AG04449 (cell line): ENCODE measurements at places on chromosomes 1 and 21.

DNA sequence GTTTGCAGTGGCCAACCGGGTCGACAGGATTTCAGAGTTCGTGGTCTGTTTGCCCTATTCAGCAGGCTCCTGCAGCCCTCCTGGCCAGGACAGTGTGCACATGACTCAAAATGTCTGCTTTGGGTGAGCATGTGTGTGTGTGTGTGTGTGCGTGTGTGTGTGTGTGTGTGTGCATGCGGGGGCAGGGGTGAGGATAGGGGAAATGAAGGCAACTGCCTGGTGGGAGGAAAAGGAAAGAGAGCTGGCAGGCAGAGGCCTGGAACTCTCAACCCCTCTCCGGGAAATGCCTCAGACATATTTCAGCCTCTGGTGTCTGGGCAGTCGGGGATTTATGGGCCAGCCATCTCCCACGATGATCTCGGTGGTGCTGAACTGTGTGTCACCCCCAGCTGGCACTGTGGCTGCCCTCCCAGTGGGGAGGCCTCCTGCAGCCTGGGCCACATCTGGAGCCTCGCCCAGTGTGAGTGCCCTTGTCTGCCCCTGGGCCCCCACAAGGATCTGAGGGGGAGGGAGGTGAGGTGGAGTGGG is 15.2 kb downstream of the CDCP2 start:
- DNase-seq: peak; percentile 71

DNA sequence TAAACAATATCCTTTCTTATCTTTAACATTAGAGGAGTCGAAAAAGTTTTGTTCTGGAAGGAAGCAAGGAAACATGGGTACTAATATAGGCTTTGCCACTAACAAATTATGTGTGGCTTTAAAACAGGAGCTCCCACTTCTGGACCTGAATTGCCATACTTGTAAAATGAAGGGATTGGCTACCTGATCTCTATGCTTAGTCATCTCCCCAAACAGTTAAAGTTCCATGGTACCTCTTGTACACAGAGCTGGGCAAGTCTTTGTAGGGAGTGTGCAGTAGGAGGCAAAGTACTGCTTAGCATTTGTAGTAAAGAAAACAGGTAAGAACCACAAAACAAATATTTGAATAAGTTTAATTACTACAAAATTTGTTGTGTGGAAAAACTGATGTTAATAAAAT is 81.3 kb downstream of the MAST2 start:
- DNase-seq: no peak

DNA sequence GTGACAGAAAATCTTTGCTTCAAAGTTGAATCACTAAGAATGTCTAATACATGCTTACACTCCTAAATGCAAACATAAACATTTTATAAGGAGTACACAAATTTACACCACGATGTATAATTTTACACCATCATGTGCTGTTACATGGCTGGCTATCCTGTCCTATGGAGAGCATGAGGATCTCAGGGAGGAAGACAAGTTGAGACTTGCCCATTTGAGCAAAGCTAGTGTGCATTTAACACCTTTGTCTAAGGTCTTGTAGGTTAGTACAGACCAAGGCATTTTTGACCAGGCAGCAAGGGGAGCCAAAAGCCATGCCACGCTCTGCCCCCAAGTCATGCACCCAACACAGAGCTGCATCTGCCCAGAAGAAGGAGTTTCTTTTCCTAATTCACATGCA is 14.5 kb upstream of the COG2 start:
- DNase-seq: no peak

- DNase-seq: no peak
Observed at GRCh38 chr1:5822726-5823125, 169.5 kb downstream of the NPHP4 start.

GRCh38 chr1:6941786-6942185 is 156.5 kb downstream of the CAMTA1 start:
- DNase-seq: no peak

GRCh38 chr1:165877940-165878556 is 50.6 kb downstream of the UCK2 start:
- DNase-seq: no peak

DNA sequence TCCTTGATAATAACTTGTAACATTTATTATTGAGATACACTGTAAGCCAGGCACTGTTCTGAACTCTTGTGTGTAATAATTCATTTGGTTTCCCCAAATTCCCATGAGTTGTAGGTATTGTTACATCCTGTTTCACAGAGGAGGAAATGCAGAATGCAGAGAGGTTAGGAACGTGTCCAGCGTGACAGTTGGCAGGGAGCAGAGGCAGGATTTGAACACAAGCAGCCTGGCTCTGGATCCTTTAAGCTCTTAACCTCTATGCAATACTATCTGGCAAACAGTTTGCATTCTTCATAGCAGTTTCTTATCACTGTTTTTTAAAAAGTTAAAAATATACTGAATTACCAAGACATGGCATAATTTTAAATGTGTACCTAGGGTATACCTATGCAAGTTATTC is 30.5 kb downstream of the EEIG2 start:
- no peak for DNase-seq

GRCh38 chr1:226891846-226892523 is 21.6 kb downstream of the PSEN2 start:
- DNase-seq: no peak

DNA sequence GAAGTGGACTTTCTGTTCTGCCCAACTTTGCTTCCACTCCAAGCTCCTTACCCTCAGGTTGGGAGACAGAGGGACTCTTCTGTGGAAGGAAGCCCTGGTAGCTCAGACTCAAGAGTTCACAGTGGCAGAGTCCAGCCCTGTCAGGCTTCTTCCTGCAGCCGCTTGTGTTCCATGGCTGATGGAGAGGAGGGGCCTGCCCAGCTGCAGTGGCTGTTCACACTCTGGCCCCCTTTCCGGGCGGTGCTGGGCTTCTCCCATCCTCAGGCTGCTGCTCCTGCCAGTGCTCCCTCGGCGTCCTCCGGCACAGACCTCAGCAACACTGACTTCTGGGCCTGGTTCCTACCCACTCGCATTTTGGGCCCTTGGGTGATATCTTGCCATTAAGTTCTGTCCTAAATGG is 4.0 kb downstream of the KRTAP10-1 start:
- no peak for DNase-seq
